ENCODE measurements at places on chromosomes 3 and 15.

GRCh38 chr3:52339612-52340011, 23.5 kb downstream of the DNAH1 start:
- no peak for DNase-seq

GRCh38 chr3:143002727-143003126, 1.4 kb downstream of the U2SURP start:
- no peak for DNase-seq

GRCh38 chr3:162632672-162633071, 1136.1 kb downstream of the OTOL1 start:
- DNase-seq, result no peak

DNA sequence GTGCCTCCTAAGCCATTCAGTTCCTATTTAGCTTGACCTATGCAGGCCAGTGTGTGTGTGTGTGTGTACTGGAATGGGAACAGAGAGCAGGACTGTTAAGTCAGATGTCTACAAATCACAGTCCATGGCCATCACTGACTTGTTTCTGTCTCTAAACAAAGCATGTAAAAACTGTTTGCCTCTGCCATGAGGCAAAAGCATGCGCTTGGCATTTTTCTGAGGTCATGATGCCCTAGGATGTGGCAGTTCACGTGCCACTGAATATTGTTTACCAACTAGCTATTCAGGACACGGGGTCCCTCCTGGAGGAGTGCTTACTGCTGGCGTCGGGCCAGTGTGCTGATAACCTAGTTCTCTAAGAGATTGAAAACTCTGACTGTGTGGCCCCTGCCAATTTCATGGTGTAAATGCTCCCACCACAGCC, 8.2 kb upstream of the ATP13A3 start:
- DNase-seq, result no peak

DNA sequence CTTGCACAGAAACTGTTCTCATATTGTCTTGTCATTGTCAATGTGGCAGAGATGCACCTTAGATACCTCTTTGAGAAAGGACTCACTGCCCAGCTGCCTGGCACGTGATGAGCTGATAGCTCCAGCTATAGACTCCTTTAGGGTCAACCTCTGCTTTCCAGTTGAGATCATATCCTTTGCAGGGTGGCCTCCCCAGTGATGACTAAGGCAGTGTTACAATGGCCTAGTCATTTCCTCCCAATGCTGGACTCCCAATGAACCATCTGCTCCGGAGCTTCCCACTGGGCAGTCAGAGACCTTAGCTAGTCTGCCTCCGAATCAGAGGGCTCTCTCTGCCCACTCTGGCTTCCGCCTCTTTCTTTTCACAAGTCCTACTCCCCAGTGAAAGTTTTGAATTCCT, 79.5 kb downstream of the CHRD start:
- no peak for DNase-seq

DNA sequence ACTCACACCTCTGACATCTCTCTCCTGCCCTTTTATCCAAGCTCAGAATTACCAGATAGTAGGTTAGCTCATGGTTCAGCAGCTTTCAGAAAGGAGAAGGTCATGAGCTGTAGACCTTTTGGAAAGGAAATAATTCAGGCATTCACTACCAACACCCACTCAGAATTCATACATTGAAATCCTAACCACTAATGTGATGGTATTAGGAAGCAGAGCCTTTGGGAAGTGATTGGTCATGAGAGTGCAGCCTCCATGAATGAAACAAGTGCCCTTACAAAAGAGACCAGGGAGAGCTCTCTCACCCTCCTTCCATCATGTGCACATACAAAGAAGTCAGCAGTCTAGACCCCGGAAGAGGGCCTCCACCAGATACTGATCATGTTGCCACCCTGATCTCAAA, 315.8 kb upstream of the CCDC54 start:
- no peak for DNase-seq
